ENCODE measurements at places on chromosomes 3 and 15. TPM values are rescaled to one million over a fixed set of nuclear protein-coding genes. Genes with fewer than 3 reads are reported as not detected.

The ZNF620 gene
- 4.6 TPM for total RNA-seq

The DET1 gene
- 1.7 TPM for total RNA-seq

The GREM1 gene
- not detected for total RNA-seq

The MUSTN1 gene
- 1.5 TPM for total RNA-seq

The CCR3 gene
- total RNA-seq, result 0.37 TPM

The SEMA7A gene
- total RNA-seq, result 16.9 TPM

The GAP43 gene
- not detected for total RNA-seq

The JAGN1 gene
- total RNA-seq, result 30.2 TPM

The DNAH12 gene
- total RNA-seq, result not detected

The CCNDBP1 gene
- 63.2 TPM for total RNA-seq

The FOXB1 gene
- total RNA-seq, result 0.50 TPM

The GABRG3 gene
- total RNA-seq, result not detected

The TSEN2 gene
- 9.4 TPM for total RNA-seq

The DPPA2 gene
- not detected for total RNA-seq

The FYCO1 gene
- 16.6 TPM for total RNA-seq

The KCNAB1 gene
- total RNA-seq, result not detected

The EDC3 gene
- 41.6 TPM for total RNA-seq

The CCDC54 gene
- not detected for total RNA-seq

The CD86 gene
- total RNA-seq, result 0.95 TPM

Data from activated CD8-positive, alpha-beta T cell treated with anti-CD3 and anti-CD28 coated beads, Interleukin-2, amount 10 ng/mL, durations not matched to agents 7 days and 5 days (primary cell).